ENCODE measurements at places on chromosomes 3 and 15. TPM values are rescaled to one million over a fixed set of nuclear protein-coding genes. Genes with fewer than 3 reads are reported as not detected.

Gene NR2E3
- total RNA-seq: 0.56 TPM

Gene ATP13A4
- not detected for total RNA-seq

Gene C2CD4B
- not detected for total RNA-seq

Gene SPESP1
- total RNA-seq: 16.8 TPM

Gene GABRR3
- total RNA-seq: not detected

Gene HYAL1
- total RNA-seq: 0.42 TPM

Gene IL16
- total RNA-seq: 0.72 TPM

Gene SNRPN
- 101 TPM for total RNA-seq

Gene C3orf85
- not detected for total RNA-seq

Gene SPTSSB
- not detected for total RNA-seq

GRCh38 chr3:52387481-52387880 lies 57.4 kb downstream of the SEMA3G start:
- DNase-seq: no peak

DNA sequence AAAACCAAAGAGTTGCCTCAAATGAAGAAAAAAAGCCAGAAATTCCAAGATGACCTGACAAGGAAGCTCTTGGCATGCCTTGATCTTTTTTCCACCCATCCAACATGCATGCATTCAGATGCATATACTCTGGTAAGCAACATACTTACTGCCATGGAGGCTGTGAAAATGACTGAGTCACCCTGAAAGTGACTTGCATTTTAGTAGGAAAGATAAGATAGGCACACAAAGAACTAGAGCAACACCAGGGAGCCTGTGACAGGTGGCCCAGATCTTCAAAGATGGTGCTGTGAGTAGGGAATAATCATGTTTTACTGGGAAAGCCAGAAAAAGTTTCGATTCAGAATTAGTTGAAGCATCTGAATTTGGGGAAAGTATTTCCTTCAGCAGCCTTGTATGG lies 185.1 kb upstream of the SLCO3A1 start:
- no peak for DNase-seq

- no peak for DNase-seq
These were observed 715.6 kb downstream of the ROBO1 start for GRCh38 chr3:79052054-79052681.

DNA sequence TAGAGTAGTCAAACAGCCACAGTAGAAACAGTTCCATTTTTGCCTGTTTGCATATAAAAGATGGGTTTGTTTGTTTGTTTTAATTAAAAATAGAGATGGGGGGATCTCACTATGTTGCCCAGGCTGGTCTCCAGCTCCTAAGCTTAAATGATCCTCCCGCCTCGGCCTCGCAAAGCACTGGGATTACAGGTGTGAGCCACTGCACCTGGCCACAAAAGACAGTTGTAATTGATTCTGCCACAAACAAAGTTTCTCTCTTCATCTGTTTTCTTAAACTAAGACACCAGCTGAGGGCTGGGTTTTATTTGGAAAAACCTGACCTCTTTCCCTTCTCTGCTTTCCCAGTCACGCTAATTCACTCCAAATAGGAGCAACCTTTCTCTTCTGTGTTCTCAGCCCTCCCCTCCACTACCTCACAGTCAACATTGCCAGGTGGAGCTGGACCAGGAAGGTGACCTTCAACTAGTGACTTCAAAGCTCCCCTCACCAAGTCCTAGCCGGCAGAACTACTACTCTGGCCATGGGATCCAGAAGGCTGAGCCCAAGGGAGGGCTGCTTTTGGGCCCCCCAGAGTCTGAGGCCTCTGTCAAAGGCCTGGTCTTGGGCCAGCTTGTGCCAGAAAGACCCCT lies 1.5 kb upstream of the IDH2 start:
- no peak for DNase-seq

DNA sequence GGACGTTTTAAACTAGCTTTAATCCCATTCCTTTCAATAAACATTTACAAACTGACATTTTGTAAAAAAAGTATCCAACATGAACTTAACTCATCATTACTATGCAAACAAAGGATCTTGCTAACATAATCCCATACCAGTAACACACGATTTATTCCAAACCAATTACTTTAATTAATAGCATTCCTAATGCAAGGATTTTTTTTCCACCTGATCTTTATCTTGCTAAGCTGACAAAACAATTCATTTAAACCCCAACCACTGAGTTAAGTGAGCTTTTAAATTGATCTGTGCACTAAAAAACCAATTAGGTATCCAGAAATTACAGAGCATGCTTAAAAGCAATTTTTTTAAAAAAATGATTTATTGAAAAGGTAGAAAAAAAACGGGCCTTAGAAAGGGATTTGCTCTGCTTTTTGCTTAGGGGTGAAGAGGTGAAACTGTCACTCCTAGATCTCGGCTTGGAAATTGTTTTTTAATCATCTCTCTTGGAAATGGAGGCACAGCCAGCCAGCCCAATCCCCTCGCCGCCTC lies 1.2 kb downstream of the SH3BP5 start:
- DNase-seq: no peak

DNA sequence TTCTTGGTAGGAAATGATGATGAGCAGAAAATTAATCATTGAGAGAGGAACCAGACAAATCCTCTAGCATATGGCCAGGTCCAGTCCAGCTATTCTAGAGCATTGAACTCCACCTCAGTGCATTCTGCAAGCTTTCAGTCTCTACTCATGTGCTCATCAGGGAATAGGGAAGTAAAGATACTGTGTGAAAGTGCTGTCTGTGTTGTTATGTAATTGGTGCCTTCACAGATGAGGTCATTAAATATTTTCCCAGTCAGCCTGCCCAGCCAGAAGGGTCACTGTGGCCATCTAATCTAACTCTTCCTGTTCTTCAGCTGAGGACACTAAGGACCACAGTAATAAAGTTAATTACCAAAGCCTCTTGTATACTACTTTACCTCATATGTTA lies 28.2 kb downstream of the C3orf62 start:
- no peak for DNase-seq

- no peak for DNase-seq
These were observed 23.3 kb downstream of the ANAPC13 start for GRCh38 chr3:134462331-134462941.

GRCh38 chr3:43017004-43017403 lies 37.9 kb downstream of the GASK1A start:
- no peak for DNase-seq

GRCh38 chr3:65953301-65953812 lies 85.4 kb downstream of the MAGI1 start:
- DNase-seq: no peak

DNA sequence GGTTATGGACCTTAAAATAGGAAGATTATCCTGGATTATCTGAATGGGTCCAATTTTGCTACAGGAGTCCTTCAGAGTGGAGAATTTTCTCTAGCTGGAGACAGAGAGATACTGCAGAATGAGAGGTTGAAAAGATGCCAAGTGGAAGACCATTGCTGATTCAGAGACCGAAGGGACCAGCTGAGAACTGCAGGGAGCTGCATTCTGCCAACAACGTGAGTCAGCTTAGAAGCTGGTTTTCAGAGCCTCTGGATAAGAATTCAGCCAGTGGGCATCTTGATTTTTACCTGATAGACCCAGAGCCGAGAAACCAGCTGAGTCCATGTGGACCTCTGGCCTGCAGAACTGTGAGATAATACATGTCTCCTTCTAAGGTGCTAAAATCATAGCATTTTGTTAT lies 234.0 kb downstream of the NR2F2 start:
- DNase-seq: peak; percentile 57

- DNase-seq: no peak
These were observed 44.5 kb upstream of the PDZRN3 start for GRCh38 chr3:73669260-73669659.

- no peak for DNase-seq
These were observed 22.1 kb downstream of the CDIN1 start for GRCh38 chr15:36601497-36601932.

- DNase-seq: no peak
These were observed 35.4 kb downstream of the ZMAT3 start for GRCh38 chr3:179036226-179036625.

DNA sequence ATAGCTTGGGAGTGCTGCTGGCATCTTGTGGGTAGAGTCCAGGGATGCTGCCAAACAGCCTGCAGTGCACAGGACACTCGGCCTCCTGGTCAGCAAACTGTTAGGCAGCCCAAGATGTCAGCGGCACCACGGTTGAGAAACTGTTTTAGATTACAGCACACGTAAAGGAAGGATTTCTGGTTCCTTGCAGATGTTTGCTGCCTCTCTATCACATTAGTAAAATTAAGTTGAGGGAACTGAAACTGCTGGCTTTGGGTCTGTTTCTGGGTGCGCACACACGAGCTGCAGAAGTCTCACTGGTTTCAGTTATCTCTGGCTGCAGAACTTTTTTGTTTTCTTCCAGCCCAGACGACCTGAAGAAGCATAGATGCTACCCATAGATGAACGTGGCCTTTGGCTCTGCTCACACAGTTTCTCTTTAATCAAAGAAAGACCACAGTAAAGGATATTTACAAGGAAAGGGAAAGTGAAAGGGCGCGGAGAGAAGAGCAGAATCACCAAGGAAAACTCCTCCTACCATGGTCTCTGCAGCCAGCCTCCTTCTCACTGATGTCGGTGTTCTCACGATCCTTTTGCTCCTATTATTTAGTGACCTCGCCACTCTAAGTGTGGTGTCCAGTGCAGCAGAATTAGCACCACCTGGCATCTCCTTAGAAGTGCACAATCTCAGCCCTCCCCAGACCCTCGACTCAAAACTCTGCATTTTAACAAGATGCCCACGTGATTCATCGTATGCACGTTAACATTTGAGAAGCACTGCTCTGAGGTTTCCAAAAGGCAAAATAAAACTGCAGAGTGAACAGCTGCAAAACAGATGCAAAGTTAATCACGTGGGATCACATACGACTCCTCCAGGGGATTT lies 50.6 kb upstream of the AKAP13 start:
- no peak for DNase-seq

DNA sequence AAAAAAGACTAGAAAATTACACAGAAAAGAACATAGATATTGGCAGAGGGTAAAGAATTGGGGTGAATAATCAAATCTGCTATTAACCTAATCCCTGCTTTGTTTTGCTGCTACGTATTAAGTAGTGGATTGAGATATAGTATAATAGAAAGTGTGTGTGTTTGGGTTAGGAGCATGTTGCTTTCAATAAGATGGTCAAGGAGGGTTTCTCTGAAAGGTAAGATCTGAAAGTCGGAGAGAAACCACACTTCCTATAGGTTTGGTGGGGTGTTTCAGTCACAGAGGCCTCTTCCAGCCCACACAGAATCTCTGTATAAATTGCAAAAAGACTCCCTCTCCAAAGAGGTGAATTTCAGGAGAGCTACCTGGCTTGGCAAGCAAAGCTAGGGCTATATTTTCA lies 345.7 kb upstream of the SATB1 start:
- no peak for DNase-seq

- no peak for DNase-seq
These were observed 232.1 kb downstream of the AGBL1 start for GRCh38 chr15:86311568-86312280.

DNA sequence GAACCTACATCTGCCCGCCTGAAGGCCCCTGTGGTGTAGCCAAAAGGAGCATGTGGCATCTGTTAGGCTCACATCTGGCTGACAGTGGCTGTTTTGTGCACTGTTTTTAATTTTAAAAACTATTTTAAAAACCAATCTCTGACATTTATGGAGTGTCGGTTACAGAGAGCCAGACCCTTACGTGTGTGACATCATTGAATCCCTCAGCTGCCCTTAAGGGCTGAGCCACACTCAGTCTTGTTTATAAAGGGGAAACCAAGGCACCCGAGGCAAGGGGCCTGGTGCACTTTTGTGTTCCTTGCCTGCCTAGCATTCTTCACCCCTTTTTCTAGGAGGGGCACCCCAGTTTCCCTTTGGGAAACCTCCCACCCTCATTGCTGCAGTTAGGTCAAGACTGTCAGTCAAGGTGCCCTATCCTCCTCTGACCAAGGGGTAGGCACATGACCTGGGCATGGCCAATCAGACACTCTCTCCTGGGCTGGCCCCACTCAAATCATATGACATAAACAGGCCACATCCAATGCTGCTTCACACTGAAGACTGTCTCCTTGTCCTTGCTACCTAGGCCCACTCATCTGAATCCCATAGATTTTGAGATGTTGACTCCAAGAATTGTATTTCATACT lies 105.3 kb downstream of the LSM3 start:
- no peak for DNase-seq

DNA sequence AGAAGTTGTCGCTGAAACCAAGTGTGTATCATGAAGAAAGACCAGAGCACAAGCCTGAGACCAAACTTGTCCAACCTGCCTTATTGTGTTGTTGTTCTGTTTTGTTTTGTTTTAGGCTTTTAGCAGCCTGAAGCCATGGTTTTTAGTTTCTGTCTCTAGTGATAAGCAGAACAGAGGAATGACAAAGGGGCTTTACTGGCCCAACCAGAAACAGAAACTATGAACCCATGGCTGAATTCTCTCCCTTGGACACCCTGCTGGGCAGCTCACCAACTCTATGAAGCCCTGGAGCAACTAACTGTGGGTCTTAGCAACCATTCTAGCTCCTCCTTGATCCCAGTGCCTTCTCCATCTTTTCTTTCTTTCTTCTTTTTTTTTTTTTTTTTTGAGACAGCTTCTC lies 30.3 kb downstream of the HCLS1 start:
- no peak for DNase-seq

DNA sequence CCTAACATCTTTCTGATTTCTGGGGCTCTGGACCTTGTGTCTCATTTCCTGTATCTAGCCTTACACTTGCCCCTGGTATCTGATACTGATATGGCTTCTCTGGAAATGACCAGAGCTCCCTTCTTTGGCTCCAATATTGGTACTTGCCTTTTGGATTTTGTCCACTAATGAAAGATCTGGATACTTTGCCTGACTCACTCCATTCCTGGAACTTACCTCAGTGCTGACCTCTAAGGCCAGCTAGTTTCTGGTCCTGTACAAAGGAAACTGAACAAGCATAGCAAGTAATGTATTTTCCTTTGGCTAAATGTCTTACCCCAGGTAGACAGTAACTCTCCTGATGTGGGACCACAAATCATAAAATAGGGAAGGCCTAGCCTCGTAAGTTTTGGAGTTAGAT lies 93.8 kb upstream of the SLC4A7 start:
- no peak for DNase-seq

DNA sequence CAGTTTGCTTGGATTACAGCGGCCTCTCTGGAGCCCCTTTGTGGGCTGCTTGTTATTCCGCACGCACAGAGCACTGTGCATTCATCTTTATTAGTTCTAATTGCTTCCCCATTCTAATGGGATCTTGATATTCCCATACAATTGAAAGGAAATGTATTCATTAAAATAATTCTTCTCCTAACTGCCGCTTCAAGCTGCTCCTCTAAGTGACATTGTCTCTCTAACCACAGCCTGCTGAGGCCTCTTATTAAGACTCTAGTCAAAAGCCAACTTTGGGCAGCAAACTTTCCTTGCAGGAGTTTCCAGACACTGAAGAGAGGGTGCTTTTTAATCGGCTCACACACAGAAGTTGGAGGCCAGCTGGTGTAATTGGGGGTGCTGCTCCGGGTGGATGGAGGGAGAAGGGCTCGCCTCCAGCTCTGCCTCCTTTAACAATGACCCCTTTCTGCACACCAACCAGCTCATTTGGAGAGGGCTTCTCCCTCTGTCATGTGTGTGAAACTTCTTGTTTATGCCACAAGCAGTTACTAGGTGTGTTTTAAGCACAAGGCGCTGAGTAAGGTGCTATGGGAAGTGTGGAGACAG lies 5.6 kb upstream of the MAGEF1 start:
- DNase-seq: no peak

- DNase-seq: peak; percentile 77
These were observed 692 bp upstream of the C15orf39 start for GRCh38 chr15:75200765-75201615.

GRCh38 chr15:52100807-52101442 lies 11.7 kb downstream of the BCL2L10 start:
- DNase-seq: peak; percentile 95

- no peak for DNase-seq
These were observed 676.0 kb upstream of the SEMA6D start for GRCh38 chr15:47041301-47041700.

- no peak for DNase-seq
These were observed 34.0 kb upstream of the NR2E3 start for GRCh38 chr15:71776304-71776703.
